ENCODE measurements at places on chromosomes 7 and 10.

GRCh38 chr7:143910473-143911248 is 8.7 kb upstream of the TCAF1 start:
- DNase-seq: no peak

GRCh38 chr10:129972145-129972965 is 8.3 kb upstream of the EBF3 start:
- DNase-seq: no peak

GRCh38 chr7:74141705-74142104 is 32.5 kb upstream of the EIF4H start:
- no peak for DNase-seq

DNA sequence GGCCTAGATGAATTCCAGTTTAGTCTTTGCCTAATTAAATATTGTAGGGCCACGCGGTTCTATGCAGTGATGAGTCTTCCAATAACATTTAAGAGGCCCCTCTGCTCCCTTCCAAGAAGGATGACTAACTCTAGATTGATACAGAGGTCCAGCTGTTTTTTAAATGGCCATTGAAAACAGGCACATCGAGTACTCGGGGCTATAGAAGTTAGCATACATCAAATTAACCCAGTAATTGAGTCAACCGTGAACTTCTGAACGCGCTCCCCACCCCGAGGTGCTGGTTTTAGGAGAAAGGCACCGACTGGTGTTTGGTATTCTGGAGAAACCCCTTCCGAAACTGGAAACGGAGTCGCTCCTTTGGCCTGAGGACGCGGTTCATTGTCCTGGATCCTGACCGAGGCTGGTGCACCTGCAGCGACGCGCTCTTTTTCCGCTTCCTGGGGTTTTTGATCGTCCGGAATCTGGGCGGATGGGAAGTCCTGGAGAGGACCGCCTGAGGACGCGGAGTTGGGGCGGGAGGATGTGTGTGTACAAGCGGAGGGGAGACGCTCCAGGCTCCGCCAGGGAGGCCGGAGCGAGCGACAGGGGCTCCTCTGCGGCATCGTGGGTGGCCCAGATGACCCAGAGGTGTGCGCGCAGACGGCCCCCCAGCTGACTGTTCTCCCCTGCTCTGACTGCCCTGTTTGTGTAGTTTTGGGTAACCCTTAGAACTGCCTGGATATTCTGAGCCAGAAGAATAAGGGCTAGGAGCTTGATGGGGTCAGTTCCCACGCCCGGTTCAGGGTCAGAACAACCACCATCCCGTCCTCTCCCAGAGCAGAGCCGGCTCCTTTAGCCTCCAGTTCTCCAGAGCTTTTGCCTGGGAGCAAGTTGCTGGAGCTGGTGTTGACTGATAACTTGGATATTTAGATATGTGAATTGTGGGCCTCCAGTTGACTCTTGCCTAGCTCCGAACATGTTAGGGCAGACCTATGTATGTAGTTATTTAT is 711 bp downstream of the FAM221A start:
- DNase-seq: peak; percentile 84

DNA sequence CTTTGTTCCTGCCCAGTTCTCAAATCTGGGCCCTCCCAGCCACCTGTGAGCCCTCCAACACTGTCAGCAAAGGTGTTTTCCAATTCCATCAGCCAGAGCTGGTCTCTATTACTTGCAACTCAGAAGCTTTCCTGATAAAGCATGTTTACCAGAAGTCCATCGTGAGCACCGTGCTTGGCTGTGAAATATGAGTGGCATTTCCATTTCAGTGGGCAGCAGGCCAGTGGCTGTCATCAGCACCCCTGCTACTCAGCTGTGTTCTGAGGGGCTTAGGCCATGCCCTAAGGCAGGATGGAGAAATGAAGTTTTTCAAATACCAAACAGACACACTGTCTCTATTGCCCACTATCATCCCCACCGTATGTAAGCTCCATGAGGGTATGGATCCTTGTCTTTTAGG is 12.7 kb upstream of the BNIP3 start:
- DNase-seq: no peak

DNA sequence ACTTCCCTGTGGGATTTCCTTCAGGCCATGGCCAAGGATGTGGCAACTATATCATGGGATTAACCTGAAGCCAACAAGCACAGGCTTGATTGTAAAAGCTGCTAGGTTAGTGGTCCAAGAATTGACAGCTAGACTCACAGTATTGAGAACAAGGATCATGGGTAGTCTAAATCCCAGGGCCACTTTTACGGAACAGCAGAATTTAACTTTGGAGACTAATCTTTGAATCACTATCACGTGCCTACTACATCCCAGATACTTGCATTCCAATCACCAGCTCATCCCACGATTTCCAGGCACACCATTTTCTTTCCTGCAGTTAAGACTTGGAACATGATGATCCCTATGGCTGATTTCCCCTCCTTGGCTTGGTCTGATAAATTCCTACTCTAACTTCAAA is 65.6 kb upstream of the ADO start:
- DNase-seq: no peak

GRCh38 chr10:62046522-62047227 is 145.2 kb downstream of the ARID5B start:
- no peak for DNase-seq

GRCh38 chr10:103800789-103801540 is 54.4 kb downstream of the SH3PXD2A start:
- DNase-seq: no peak

- no peak for DNase-seq
These were observed 20.3 kb downstream of the COL1A2 start for GRCh38 chr7:94414980-94415379.

GRCh38 chr7:37960483-37960882 is 40.0 kb downstream of the EPDR1 start:
- DNase-seq: no peak

GRCh38 chr7:148397985-148398384 is 192.6 kb upstream of the C7orf33 start:
- DNase-seq: no peak

- DNase-seq: peak; percentile 19
These were observed 53.6 kb upstream of the DYNC1I1 start for GRCh38 chr7:95718577-95719410.

GRCh38 chr7:128770233-128770632 is 5.4 kb downstream of the OPN1SW start:
- no peak for DNase-seq

GRCh38 chr7:79761876-79762429 is 308.5 kb upstream of the MAGI2 start:
- DNase-seq: no peak

- no peak for DNase-seq
These were observed 27.9 kb downstream of the ZEB1 start for GRCh38 chr10:31346953-31347352.

DNA sequence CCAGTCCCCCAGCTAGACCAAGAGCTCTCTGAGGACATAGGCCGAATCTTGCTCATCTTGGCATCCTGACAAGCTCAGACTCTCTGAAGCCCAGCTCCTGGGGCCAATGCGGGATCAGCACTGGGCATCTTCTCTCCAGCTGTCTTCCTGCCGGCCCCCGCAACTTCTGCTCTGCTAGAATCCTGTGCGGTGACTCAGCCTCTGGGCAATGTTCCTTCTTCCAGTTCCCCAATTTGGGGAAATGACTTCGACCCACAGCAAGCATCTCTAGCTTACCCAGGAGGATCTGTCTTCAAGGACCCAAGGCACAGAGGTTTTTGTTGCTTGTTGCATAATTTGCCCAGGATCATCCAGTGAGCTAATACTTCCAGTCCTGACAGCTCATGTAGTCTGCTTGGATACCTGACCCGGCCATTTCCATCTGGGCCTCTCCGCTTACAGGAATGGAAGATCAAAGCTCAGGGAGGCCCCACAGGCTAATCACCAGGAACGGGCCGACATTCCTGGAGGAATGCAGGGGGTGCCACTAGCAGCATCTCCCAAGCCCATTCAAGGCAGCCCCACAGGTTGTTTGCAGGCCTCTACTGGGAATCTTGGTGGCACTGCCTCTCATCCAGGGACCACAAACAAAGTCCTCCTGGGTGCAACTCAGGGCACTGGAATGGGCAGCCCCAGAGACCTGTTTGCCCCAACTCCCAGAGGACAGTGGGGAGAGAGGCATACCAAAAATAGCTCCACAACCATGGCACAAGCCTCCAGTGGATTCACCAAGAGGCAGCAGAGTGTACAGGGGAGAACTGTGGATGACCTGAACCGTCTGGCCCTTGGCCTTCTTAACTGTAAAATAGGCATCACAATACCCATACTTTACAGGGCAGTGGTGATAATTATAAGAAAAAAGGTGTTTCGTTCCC is 151.9 kb downstream of the NEURL1 start:
- DNase-seq: no peak

DNA sequence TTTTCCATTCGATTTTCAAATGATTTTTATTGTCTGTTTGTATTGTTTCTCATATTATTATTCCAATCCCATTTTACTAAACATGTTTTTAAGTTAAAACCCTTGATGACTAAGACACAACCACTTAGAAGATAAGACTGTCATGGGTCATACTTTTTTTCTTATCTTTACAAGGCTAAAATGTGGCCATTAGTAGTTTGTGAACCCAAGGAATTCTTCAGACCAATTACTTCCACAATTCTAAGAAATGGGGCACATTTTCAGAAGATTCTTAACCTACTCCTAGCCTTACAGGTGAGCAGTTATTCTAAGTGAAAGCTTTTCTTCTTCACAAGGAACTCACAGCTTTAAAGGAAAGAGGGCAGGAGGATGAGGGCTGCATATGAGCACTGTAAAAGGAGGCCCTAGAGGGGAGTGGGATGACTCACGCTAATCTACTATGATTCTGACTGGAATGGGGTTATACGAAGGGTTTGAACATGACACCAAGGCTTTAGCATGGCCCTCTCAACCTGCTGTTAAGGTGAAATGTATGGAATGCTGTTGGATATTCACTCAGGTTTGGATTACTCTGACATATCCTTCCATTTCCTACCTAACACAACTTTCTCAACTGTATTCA is 81.0 kb downstream of the SORCS1 start:
- no peak for DNase-seq

DNA sequence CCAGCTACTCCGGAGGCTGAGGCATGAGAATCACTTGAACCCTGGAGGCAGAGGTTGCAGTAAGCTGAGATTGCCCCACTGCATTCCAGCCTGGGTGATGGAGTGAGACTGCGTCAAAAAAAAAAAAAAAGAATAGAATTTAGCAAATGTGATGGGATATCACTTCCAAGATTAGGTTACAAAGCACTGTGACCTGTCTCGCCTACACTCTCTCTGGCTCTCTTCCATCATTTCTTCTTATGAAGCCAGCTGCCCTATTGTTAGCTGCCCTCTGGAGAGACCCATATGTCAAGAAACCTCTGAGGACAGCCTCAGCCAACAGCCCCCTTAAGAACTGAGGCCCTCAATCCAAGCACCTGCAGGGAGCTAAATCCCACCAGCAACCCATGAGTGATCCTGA is 28.2 kb downstream of the ARHGAP21 start:
- DNase-seq: no peak

DNA sequence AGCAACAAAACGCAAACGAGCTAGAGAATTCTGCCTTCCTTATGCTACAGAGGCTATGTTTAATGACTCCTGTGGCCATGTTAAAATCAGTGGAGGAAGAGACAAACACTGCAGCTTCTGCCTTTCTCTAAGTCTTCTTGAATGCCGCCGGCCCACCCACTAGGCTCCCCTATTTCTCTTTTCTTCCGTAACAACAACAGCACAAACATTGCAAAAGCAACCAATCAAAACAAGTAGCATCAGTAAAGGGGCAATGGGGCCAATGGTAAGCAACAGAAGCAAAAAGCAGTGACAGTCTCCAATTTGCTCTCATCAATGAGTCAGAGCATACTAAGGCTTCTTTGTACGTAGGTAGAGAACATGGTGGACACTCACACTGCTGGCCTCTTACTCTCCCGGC is 26.8 kb downstream of the DNAJC1 start:
- DNase-seq: no peak

DNA sequence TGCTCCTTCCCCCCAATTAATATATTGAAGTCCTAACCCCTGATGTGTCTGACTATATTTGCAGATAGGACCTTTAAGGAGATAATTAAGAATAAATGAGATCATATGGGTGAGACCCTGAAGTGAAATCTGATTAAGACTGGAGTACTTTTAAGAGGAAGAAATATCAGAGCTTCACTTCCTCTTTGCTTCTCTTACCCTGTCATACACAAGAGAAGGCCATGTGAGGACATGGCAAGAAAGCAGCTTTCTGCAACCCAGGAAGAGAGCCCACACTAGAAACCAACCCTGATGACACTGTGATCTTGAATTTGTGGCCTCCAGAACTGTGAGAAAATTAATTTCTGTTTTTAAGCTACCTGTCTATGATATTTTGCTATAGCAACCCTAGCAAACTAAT is 44.2 kb downstream of the JMJD1C start:
- no peak for DNase-seq

- peak; percentile 78 for DNase-seq
These were observed 90.5 kb downstream of the RNF216 start for GRCh38 chr7:5690931-5691473.

DNA sequence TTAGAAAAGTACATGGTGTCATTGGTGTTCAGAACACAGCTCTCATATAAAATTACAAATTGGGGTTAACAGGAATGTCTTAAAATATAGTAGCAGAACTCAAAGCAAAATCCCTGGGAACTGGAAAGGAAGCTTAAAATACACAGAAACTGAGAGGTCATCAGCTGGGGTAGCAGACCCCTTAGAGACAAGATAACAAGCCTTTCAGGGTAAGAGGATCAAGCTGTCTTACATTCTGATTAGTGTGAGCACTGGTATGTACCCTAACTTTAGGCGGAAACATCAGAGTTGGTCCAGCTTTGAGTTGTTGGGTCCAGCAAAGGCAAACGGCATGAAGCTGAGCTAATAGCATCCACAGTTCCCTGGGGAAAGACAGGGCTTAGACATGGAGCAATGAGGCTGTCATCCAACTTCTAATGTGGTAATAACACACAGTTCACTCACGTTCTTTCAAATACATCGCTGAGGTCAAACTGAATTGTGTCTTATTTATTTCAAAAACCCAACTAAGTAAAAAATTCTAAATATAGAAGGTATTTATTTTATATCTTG is 32.6 kb downstream of the ARHGAP21 start:
- no peak for DNase-seq

DNA sequence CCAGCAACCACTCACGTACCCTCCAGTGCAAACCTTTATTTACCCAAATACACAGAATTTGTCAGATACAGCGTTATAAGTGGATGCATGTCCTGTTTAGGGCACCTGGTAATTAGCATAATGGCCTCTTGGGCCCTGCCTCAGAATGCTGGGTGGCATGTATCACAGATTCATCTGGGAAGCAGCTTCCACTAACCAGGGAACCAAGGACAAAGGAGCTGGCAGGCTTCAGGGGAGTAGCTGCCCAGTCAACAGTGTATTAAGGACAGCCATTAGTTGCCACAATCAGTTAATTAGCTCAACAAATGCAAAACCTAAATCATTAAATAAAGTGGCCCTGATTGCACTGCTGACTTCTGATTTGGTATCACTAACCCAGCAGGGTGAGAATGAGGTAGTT is 105.7 kb downstream of the RAPGEF5 start:
- DNase-seq: peak; percentile 14

- no peak for DNase-seq
These were observed 9.2 kb downstream of the ITIH5 start for GRCh38 chr10:7657552-7657951.

- peak; percentile 57 for DNase-seq
These were observed 79.1 kb upstream of the KCNMA1 start for GRCh38 chr10:77716458-77717317.

Data from DMS79 treated with DMSO at 0.1 percent for 48 hours (cell line).